Cortex of kidney (tissue), 1 donor: ENCODE measurements at places on chromosomes 11 and 22.

DNA sequence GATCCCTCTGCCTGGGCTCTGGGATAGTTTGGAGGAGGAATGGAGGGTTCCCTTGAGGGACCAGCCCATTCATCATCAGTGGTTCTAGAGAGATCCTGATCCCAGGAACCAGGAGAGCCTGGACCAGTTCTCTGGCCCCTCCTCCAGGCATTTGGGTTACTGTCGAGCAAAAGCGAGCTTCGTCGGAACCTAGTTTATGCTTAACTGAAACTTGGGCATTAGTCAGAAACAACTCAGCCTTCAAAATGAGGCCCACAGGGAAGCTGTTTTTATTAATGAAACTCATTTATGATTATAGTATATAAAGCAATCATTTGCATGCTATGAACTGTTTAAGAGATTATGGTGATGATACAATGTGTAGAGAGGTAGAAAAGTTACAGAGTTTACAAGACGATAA is 61.4 kb downstream of the LIF start:
- no peak for DNase-seq

DNA sequence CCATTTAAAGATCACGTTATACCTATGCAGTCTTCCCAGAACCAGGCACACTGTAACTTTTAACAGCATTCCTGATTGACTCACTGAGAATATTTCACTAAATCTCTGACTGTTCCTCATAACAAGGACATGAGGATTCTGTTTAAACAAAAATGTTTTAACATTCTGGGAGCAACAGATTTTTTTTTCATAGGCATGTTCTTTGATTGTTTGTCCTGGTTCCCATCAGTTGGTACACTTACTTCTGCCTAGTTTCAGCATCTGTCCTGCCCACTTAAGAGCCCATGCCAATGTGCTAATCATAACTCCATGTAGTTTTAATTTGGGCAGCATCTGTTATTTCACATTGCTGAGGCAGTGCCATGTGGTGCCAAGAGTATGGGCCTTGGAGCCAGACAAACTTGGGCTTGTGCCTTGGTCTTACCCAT is 138.5 kb upstream of the CTSC start:
- no peak for DNase-seq

DNA sequence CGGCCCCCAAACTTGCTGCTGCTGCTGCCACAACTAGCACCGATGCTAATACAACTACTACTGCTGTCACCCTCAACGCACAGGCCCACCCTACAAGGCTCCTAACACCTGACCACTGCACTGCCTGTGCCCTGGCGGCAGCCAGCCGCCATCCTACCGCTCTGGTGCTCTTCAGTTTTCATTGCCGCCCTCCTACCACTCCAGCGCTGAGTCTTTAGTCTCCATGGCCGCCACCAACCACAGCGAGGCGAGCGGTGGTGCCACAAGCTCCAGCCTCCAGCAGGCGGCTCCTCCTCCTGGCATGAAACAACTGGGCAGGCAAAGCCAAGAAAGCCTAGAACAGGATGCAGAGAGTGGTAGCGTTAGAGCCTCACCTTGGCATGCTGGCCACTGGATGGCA is 5.0 kb upstream of the RFPL3 start:
- no peak for DNase-seq

GRCh38 chr11:13535819-13536218 is 40.0 kb upstream of the PTH start:
- DNase-seq, result no peak

- DNase-seq, result no peak
Observed at GRCh38 chr22:39991159-39991860, 3.4 kb upstream of the FAM83F start.

GRCh38 chr11:2306877-2307500 is 5.2 kb downstream of the TSPAN32 start:
- DNase-seq, result no peak

GRCh38 chr11:31419138-31419537 is 49.5 kb downstream of the DNAJC24 start:
- DNase-seq, result no peak

DNA sequence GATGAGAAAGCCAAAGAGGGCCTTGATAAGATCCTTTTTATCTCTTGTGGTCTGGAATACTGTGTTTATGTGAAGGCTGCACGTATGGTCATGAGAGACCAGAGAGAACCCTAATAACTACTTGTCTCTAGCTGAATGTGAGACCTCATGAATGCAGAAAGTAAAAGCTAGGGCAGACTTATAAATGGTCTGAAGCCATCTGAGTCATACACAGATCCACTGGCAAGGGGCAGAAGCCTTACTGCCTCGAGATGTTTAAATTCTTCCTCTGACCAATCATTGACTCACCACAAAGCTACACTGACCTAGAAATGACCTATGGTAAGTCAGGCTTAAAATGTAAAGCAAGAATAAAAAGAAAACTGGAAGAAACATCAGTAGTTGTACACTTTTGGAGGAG is 22.7 kb upstream of the OR4B1 start:
- no peak for DNase-seq

DNA sequence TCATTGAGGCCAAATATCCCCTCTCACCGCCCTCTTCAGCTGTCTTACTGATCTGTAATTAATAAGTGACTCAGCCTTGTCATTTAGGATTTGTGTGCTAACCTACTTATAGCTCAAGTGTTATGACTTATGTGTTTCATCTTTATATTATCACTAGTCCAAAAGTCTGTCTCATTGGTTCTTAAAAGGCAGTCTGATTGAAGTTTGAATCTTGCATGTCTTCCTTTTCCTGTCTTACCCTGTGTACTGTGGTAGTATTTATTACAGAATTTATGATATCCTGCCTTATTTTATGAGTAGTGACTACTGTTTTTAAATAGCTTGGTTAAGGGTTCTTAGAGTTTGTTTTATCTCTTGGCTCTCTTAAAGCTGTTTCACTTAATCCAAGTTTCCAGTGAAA is 6.3 kb downstream of the DEPDC7 start:
- DNase-seq, result no peak

- no peak for DNase-seq
Observed at GRCh38 chr11:84899134-84899533, 728.0 kb downstream of the DLG2 start.

GRCh38 chr11:83054904-83055380 is 16.8 kb downstream of the RAB30 start:
- DNase-seq, result no peak

DNA sequence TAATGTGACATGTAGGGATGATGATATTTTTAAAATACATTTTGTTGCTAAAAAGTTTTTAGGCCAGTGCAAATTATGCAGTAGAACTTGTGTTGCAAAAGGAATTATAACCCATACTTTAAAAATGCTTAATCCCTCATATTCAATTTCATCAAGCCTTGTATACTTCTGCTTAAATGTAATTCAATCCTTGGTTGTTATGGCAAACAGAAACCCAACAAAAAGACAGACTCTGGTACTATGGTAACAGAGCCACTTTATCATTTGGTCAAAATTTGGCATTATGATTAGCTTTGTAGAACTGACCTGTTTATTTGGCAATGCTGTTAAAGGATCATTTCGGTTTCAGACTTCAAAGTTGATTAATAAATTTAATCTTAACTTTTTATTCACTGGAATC is 284.8 kb downstream of the TMEM135 start:
- no peak for DNase-seq

DNA sequence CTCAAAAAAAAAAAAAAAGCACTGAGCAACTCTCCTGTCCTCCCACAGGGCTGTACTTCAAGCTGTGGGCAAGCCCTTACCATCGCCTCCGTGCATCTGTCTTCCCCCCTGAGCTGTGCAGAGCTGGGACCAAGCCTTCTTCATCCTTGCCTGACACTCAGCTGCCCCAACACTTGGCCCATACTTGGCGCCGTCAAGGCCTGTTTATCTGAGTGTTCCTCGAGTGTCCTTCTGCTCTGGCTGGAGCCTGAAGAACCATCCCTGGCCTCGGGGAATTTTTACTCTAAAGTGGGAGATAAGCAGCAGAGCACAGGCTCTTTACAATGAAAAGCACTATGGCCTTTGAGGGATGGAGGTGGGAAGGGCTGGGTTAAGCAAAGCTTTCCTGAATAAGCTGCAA is 1.6 kb upstream of the TIRAP start:
- no peak for DNase-seq

GRCh38 chr11:15947681-15948648 is 408.4 kb downstream of the SOX6 start:
- no peak for DNase-seq

- no peak for DNase-seq
Observed at GRCh38 chr22:18075720-18076497, 1.9 kb upstream of the PEX26 start.

GRCh38 chr11:105155679-105156078 is 16.1 kb upstream of the CARD18 start:
- DNase-seq, result no peak

- DNase-seq, result no peak
Observed at GRCh38 chr11:82823647-82824619, 76.3 kb downstream of the PRCP start.

GRCh38 chr11:45154276-45154675 is 7.8 kb downstream of the PRDM11 start:
- no peak for DNase-seq

DNA sequence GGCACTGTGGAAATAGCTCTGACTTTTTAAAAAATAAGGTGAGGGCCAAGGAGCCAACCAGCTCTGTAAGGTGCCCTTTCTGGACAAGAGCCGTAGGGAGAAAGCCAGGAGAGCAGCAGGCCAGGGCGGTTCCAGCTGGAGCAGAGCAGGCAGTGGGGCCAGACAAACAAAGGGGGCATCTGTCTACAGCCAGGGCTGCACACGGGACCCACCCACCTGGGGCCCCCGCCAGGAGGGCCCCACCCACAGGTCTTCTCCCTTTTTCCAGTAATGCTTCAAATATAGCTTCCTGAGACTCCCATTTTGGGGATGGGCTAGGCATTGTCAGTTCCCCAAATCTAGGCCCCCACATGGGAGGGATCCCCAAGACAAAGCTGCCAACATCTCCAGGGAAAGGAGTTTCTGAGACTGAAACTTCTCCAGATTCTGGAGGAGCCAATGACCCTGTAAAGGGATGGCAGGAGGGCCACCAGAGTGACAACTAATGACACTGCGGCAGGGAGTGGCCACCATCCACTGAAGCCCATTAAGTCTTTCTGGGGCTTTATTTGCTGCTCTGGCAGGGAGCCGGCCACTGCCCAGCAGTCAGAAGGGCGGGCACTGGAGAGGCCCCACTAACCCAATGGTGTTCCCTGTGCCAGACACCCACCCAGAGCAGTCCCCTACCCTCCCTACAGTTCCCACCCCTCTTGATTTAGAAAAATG is 1.9 kb downstream of the ZFTA start:
- DNase-seq, result no peak

DNA sequence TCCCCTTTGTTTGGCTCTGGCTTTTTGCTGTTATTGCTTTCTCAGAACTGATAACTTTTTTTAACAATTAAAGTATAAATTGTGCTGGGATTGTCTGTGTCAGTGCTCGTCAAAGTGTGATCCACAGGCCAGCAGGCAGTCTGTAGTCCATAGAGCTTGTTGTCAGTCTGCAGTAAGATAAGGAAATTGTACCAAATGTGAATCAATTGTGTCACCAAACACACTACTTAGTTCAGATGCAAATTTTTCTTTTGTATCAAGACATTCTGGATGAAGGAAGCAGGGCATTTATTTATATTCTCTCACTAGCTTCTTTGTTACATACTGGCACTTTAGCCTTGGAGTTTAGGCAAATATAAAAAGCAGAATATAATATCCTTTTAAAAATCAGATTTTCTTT is 121.0 kb downstream of the WNT11 start:
- DNase-seq, result no peak

GRCh38 chr11:18369398-18369797 is 25.0 kb upstream of the LDHA start:
- DNase-seq, result no peak

DNA sequence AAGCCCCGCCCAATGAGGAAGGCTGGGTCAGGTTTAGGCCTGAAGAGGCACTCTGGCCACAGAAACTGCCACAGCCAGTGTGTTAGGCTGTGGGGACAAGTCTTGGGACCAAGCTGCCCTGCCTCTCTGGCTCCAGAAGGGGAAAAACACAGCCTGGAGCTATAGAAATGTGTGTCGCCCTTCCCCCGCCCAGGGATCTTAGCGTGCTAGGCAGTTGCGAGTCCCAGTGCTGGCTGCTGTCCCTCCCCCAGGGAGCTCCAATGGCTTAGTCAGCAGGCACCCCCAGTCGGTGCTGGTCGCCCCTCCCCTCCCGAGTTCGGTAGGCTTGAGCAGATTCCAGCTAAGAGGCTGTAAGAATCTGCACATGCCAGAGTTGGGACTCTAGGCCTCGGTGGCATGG is 99.5 kb upstream of the API5 start:
- DNase-seq, result no peak

DNA sequence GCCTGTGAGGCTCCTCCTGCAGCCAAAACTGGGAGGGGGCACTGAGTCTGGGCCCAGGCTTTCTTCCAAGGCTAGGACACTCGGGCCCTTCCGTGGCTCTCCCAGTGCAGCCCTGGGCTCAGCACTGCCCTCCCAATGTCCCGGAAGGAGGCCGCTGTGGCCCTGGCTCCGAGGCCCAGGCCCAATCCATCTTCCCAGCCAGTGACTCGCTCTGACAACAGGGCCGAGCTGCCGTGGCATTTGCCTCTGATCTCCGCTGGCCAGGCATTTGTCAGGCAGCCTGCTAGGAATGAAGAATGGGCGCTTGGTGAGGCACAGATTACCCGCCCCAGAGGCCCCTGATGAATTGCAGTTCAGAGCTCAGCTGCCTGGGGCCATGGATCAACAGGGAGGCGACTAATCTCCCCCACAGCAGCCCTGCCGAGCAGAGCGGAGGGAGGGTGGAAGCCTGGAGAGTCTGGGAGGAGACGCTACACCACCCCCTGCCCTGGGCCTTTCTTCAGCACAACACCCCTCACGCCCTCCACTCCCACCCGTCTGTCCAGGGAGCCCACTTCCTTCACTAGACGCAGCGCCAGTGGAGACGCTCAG is 8.3 kb downstream of the FXYD2 start:
- DNase-seq, result no peak

DNA sequence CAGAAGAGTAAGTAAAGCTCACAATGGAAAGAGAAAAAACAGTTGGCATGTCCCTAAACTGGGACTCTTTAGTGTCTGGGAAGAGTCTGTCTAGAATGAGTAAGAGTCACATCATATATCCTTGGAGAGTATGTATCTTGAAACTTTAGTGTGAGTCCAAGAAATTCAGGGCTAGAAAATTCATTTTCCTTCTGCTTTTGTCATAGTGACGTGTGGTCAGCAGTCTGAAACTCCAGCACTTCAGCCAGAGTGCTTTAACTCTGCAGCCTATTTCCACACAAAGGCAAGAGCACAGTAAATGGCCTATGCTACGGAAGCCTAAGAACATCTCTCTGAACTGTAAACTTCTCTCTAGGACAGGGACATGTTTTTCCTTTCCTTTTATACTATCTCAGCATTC is 174.1 kb downstream of the FAM181B start:
- no peak for DNase-seq

- no peak for DNase-seq
Observed at GRCh38 chr11:71221821-71222220, 30.6 kb downstream of the SHANK2 start.
